NCI-H1105 treated with DMSO at 0.1 percent for 48 hours (cell line): ENCODE measurements at places on chromosomes 11 and 22.

DNA sequence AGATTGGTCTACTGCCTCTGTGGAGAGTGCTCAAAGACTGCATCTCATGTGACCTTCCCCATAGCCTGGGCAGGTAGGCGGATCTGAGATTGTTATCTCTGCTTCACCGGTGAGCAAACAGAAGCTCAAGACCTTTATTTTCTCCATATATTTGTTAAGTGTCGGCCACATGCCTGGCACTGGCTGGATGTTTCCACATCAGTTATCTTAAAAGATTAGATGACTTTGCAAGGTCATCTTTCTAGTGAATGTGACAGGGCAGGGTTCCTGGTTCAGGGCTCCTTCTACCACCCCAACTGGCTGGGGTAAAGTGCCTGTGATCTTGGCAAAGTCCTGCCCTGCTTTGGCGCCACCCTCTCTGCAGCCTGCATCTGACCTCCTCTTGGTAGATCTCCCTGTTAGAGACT lies 125.0 kb downstream of the CCDC81 start:
- no peak for DNase-seq

- DNase-seq, result peak; percentile 66
Observed at GRCh38 chr11:62664405-62665074, 470 bp downstream of the C11orf98 start.

DNA sequence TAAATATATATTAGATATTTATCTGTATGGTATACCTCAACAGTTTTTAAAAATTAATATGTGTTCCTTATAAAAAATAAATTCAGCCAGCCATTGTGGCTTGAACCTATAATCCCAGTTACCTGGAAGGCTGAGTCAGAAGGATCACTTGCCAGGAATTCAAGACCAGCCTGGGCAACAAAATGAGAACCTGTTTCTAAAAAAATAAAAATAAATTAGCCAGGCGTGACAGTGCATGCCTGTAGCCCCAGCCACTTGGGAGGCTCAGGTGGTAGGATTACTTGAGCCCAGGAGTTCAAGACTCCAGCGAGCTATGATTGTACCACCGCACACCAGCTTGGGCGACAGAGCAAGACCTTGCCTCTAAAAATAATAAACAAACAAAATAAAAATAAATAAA lies 54.9 kb downstream of the PHF21A start:
- DNase-seq, result peak; percentile 40

DNA sequence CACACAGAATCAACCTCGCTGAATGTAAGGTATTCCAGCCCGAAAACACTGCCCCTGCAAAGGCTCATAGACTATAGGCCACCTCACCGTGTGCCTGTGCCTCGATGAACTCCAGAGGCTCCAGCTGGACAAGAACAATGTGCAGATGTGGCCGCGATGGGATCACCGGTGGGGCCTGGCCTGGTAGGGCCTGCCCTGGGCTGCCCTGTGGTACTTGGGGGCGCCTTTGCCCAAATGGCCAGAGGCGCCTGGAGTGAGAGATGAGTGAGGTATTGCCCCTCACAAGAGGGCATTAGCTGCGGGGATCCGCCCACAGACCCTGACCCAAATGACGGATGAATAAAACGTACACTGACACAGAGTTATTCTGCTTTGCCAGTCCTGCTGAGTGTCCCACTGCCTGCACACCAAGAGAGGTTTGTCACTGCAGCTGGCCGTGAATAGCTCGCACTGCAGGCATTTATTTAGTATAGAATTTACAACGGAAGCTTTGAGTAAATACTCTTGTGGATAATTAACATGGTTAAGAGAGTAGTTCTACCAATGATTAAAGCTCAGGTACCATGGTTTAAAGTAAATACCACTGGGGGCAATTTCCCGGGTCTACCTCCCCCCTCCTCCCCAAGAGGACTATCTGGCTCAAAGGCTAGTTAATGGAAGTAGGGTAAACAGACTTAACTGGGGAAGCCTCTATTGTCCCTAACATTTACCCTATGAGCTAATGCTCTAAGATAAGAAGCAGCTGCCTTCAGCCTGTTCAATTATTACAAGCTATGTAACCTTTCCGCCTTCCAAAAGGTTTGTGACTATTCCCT lies 101.1 kb upstream of the IGLL5 start:
- no peak for DNase-seq

DNA sequence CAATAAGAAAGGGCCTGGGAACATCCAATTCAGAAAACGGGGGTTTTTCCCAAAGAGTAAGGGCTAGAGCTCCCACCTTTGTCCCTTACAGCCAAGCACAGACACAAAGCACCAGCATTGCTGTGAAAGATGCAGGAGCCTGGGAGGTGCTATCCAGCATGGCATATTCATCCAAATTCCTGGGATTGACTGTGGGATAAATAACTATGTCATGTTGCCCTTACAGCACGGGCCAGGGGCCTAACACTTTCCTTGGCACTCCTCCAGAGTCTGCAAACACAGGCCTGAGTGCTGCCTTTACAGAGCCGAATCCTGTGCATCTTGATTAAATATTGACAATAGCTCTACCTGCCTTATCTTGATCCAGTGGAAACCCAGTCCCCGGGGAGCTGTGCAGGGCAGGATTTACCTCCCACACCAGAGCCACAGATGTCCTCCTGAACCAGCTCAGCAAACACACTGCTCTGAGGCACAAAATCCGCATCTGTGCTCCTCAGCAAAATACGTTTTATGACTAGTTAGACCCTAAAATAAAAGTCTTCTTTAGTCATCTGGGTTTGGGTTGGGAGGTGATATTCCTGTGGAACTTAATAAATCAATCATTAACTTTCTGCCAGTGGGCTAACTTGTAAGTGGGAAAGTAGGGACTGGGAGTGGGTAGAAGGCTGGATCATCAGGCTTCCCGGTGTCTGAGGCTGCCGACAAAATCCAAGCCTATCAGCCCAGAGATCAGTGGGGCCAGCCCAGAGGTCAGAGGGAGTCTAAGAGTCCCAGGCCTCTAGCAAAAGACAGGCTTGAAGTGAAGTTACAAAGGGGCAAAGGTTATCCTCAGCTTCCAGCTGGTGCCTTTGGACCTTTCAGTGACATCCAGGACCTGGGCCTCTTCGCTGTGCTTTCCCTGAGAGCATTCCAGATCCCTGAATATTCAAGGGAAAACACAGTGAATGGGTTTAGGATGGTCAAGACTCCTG lies 36.5 kb downstream of the POU2AF3 start:
- peak; percentile 89 for DNase-seq

- DNase-seq, result peak; percentile 21
Observed at GRCh38 chr11:72305891-72306585, 62.1 kb upstream of the PHOX2A start.

- DNase-seq, result no peak
Observed at GRCh38 chr11:75577207-75577606, 15.2 kb downstream of the SERPINH1 start.

DNA sequence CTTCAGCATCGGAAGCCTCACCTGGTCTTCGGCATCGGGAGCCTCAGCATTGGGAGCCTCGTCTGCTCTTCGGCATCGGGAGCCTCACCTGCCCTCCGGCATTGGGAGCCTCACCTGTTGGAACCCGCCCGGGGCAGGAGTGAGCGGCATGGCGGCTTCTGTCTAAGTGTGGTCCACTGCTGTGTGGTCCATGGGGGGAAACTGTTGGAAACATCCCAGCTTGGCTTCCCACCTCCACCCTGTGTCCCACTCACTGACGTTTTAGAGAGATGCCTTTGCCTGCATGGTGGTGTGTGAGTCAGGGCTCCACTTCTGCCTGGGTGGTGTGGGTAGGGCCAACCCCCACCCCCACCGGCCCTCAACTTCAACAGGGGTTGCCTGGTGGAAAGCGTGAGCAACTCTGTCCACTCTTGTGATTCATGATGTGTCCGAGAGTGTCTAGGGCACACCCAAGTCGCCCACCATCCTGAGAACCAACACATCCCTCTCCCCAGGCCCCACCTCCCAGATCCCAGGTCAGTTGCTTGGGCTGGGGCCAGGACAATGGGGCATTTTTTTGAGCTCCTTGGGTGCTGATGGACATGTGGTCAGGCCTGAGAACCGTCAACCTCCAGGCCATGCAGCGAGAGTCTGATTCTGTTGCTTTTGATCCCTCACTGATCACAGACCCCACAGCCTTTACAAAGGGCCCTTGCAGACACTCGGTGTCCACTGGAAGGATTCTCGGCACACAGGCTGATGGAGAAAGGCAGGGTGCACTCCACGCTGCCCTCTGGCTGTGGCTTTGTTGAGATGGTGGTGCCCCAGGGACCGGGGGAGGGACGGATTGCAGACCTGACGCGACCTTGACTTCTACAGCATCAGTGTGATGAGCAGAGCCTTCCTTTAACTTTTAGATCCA lies 406.7 kb downstream of the TBC1D22A start:
- DNase-seq, result no peak
